ENCODE measurements at places on chromosomes 5 and 9. TPM values are rescaled to one million over a fixed set of nuclear protein-coding genes. Genes with fewer than 3 reads are reported as not detected.

The C5orf34 gene
- 0.53 TPM for total RNA-seq

DNA sequence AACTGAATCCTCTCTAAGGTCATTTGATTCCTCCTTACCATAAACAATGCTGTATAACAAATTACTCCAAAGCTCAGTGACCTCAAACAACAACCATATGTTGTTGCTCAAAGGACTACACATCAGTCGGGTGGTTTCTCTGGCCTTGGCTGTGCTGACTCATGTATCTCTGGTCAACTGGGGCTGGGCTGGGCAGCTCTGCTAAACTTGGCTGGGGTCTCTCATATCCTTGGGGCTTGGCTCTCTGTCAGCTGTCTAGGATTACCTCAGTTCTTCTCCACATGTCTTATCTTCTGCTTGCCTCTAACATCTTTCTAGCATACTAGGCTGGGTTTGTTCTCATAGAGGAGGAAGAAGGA lies 86.4 kb downstream of the GALNT10 start:
- DNase-seq: no peak

DNA sequence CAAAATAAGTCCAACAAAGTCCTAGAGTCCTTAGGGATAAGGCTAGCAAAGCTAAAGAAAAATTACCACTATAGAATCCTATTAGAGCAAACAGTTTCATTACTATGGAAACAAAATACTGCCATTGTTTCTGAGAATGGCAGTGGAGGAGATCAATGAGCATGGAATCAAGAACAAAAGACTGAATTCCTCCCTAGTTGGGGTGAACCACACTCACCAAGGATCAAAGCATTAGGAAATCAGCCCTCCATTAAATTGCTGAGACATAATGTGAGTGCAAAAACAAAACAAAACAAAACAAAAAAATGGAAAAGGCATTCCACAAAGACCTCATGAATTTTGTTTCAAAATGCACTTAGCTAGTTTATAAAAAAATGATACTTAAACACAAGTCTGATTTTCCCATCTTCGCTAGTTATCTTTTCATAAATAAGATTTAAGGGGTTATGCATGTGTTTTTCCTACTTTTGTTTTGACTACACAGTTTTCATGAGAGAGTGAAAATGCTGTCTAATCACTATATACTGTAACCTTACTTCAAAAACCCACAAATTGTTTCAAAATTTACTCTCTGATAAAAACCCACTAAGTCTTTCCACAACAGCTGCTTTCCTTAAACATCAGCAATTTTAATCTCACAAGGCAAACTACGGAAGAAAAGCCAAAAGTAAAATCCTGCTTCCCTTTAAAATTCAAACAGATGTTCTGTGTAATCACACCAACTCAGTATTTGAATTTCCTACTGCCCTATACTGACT lies 9.7 kb downstream of the SERINC5 start:
- DNase-seq: no peak

The CDKN2AIPNL gene
- total RNA-seq: 45.1 TPM

- no peak for DNase-seq
Observed at GRCh38 chr9:136080716-136081112, 14.4 kb downstream of the NACC2 start.

The F2RL1 gene
- 25.5 TPM for total RNA-seq

- peak; percentile 97 for DNase-seq
Observed at GRCh38 chr5:44875661-44876605, 67.2 kb downstream of the MRPS30 start.

DNA sequence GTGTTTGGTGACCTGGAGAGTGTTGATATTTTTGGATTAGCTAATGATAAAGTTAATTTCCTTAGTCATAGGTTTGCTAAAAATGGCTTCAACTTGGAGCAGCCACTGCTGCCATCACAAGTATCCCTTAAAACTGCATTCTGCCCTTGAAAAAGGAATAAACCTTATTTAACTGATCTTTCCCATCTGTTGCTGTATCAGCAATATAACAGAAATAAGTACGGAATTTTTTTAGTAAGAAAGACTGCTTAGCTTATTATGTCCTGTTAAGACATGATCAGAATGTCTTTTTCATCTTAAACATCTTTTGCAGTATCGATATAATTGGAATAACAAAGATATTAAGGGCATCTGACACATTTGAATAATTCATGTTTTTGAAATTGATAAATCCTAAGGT lies 75.7 kb downstream of the LNPEP start:
- DNase-seq: no peak
